ENCODE measurements at places on chromosomes 3 and 15.

- DNase-seq = no peak
These were observed 312.3 kb downstream of the SATB1 start for GRCh38 chr3:18112674-18113375.

GRCh38 chr3:195931582-195932273 is 23.4 kb upstream of the TNK2 start:
- no peak for DNase-seq

GRCh38 chr3:52498137-52499054 is 3.3 kb downstream of the STAB1 start:
- no peak for DNase-seq

DNA sequence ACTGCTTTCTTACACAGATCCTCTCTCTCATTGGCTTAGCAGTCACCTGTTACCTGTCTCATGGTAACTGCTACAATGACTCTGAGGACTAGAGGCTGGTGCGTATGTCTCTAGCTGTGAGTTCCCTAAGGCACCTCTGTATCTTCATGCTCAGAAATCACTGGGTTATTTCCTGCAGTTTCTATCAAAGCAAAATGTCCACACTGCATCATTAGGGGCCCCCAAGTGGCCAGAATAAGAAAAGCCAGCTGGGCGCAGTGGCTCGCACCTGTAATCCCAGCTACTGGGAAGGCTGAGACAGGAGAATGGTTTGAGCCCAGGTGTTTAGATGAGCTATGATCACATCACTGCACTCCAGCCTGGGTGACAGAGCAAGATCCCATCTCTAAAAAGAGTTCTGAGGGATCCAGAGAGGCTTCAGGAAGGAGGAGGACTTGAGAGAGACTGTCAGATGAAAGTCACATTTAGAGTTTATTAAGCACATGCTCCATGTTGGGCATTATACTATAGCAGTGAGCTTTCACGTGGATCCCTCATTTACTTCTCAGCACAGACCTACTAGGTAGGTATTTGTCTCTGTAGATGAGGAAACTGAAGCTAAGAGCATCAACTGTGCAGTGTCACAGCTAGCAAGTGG is 2.3 kb upstream of the VPS18 start:
- no peak for DNase-seq

- no peak for DNase-seq
These were observed 1.6 kb upstream of the ANXA2 start for GRCh38 chr15:60399246-60399915.

DNA sequence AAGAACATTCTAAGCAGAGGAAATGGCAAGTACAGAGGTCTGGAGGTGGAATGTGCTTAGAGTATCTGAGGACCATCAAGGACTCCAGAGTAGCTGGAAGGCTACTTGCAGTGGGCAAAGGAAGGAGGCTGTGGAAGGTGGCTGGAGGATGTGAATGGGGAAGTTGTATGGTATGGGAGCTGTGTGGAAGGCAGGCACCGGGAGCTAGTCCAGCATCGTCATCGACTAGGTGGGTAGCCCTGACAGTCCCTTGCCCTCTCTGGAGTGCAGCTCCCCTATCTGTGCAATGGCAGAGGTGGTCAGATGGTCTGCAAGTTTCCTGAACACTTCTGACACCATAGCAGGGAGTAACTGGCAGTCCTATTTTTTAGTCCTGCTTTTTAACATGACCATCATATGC is 19.3 kb downstream of the CCDC13 start:
- no peak for DNase-seq

- no peak for DNase-seq
These were observed 287.3 kb upstream of the UBE2E1 start for GRCh38 chr3:23518441-23518840.

DNA sequence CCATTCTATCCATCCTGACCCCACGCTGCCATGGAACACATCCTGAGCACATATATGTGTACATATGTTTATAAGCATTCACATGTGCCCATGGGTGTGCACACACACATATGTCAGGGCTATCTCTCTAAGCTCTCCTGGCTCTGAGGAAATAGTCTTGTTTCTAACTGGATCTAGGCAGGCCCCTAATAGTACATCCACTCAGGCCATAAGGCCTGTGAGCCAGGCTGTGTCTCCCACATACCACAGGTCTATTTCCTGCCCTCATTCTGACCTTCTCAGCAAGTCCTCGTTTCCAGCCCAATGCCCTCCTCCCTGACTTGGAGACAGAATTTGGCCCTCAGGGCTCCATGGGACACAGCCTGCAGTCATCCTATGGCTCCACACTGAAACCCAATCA is 284.8 kb upstream of the CTNNB1 start:
- DNase-seq = no peak

DNA sequence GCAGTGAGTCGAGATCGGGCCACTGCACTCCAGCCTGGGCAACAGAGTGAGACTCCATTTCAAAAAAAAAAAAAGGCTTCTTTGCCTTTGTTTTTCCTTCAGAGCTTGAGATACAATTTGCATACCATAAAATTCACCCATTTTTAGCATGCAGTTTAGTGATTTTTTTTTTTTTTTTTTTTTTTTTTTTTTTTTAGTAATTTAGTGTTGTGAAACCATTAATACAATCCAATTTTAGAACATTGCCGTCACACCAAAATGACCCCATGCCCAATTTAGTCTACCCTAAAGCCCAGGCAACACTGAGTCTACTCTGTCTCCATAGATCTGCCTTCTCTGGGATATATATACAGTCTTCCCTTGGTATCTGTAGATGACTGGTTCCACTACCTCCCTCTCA is 61.1 kb downstream of the USP50 start:
- no peak for DNase-seq

DNA sequence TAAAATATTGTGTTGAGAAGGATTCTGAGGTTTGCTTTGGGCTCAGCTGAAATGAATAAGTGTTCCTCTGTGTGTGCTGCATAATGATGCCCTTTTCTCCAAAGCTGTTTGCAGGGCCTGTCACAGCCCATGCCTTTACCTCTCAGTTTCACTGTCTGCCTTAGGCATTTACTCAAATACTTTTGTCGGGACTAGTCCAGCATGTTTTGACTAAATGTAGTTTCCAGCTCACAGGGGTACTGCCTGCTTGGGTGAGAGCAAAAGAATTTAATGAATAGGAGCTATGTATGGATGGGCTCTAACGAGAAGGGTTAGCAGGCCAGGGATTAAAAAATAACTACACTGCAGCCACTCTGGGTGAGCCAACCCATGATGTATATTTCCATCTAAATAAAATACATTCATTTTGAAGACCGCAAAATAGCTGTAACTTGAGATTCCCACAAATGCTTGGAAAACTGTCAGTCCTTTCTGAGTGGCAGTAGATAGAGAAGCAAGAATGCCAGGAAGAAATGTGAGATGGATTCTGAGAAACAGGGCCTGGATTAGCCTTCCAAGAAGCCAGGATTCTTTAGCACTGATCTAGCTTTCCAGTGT is 549.2 kb upstream of the TBL1XR1 start:
- no peak for DNase-seq

GRCh38 chr3:195768831-195769303 is 42.9 kb downstream of the MUC4 start:
- DNase-seq = no peak

DNA sequence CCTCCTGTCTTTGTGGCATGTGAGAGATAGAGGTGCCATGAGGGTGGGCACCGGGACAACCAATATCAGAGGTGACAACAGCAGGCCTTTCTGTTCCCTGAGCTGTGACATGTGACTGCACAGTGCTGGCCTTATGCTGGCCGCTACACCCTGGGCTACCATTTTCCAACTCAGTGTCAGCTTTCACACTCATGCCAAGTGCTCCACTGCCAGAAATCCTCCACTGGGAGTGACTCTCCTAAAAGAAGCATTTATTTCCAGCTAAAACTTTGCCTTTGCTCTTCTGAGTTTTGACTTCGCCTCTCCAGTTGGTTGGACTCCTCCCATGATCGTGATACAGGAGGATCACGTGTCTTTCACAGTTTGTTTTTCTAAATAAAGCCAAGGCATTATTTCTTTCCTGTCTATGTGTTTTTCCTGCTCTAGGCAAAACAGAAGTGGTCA is 31.4 kb downstream of the CA12 start:
- no peak for DNase-seq

- DNase-seq = no peak
These were observed 129.4 kb downstream of the LPP start for GRCh38 chr3:188283347-188283746.

GRCh38 chr15:57259568-57260040 is 116.7 kb upstream of the CGNL1 start:
- no peak for DNase-seq

- no peak for DNase-seq
These were observed 161.9 kb upstream of the RGMA start for GRCh38 chr15:93250950-93251349.

GRCh38 chr3:129625072-129625874 is 18.8 kb upstream of the PLXND1 start:
- DNase-seq = no peak

- no peak for DNase-seq
These were observed 194.2 kb downstream of the ATP10A start for GRCh38 chr15:25668901-25669300.

DNA sequence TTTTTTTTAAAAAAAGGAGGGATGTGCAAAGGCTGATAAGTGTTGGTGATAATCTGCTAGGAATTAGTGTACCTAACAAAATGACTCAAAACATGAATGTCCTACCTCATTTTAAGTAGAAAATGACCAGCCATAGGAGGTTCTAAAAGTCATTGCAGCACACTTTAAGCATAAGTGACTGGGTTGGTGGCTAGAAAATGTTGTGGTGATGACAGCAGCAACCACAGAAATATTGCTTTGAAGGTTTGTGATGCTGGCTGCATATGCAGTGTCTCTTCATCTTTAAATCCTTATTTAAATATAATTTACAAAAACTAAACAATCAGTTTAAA is 55.2 kb downstream of the CMSS1 start:
- no peak for DNase-seq

- no peak for DNase-seq
These were observed 509.1 kb downstream of the FOXP1 start for GRCh38 chr3:71074423-71074822.

All from stimulated activated CD4-positive, alpha-beta T cell treated with anti-CD3 and anti-CD28 coated beads, Interleukin-4, amount 100 ng/mL, for 4 hours (primary cell).